ENCODE measurements at places on chromosomes 5 and 9.
A peak's percentile ranks its signal among the peaks of the same experiment; 100 is the strongest.

DNA sequence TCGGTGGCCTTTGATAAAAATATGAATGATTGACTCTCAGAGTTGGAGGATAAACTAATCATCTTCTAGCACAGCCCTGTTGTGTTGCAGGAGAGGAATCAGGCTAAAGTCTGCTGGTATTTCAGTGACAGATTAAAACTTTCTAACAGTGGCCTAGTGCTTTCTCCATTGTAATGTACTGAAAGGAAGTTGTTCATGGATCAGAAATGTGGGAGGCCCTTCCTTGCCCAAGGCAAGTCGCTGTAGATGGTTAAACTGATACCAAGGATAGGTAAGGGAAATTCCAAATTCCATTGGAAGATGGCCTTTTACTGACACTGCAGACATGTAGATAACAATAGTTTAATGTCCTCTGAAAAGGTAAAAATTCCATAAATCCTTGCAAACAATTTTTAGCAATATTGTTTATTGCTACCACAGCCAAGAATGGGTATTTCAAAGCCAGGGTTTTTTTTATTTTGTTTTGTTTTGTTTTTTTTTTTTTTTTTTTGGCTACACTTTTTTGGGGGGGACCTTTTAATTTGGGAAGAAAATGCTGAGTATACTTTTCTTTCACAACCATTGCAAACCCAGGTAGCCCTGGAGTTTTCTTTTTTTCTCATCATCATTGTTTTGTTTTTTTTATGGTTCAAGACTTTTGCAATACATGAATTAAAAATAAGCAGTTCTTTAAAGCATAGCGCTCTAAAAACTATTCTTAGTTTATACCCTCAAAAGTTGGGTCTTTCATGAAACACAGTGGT, 35.5 kb downstream of the WDR36 start:
- no peak for DNase-seq

DNA sequence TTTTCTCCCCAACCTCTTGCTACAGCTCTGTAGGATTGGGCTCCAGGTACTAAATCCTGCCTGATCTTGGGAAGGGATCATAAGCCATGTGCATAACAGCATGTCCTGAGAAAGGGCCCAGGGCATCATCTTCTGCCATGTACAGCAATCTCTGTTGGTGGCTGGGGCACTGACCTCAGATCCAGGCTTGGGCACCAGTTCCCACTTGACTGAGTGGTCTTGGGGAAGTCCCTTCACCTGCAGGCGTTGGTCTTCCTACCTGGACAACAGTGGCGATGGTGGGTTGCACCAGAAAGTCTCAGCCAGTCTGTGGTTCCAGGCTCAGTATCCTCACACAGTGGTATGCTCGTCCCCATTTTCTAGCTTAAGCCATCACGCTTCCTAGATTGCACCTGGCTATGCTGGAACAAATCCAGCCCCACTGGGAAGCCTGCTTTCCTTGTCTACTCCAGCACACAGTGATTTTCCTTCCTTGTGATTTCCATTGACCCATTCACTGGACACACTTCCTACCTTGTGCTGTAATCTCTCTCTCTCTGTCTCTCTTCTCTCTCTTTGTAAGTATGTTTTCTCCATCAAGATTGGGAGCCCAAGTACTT, 121.7 kb upstream of the PITX1 start:
- no peak for DNase-seq

DNA sequence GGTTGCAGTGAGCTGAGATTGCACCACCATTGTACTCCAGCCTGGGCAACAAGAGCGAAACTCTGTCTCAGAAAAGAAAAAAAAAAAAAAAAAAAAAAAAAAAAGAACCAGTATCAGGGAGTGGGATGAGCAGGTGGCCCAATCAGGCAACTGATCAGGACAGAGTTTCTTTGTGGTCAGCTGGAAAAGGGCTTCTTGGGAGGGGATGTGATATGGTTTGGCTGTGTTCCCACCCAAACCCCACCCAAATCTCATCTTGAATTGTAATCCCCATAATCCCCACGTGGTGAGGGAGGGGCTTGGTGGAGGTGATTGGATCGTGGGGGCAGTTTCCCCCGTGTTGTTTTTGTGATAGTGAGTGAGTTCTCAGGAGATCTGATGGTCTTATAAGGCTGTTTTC, 4.7 kb upstream of the GCNT1 start:
- DNase-seq, result no peak

- DNase-seq, result peak; percentile 60
These were observed 222.4 kb downstream of the TSSK1B start for GRCh38 chr5:113212244-113212920.

DNA sequence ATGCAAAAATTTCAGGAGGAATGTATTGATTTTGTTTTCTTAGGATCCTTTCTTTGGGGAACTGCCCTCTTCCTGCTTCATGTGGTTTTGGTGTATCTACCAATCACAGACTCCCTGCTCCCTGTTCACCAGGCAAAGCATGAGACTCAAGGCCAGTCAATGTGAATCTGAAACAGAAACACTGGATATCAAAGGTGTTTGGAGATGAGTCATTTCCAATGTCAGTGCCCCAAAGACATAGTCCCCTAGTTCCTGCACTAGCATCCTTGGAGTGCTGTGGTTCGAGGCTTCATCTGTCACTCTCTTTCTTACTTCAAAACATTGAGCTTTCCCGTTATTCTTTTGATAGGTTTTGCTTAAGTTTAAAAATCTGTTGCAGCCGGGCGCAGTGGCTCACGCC, 8.1 kb downstream of the PPP3R2 start:
- no peak for DNase-seq

DNA sequence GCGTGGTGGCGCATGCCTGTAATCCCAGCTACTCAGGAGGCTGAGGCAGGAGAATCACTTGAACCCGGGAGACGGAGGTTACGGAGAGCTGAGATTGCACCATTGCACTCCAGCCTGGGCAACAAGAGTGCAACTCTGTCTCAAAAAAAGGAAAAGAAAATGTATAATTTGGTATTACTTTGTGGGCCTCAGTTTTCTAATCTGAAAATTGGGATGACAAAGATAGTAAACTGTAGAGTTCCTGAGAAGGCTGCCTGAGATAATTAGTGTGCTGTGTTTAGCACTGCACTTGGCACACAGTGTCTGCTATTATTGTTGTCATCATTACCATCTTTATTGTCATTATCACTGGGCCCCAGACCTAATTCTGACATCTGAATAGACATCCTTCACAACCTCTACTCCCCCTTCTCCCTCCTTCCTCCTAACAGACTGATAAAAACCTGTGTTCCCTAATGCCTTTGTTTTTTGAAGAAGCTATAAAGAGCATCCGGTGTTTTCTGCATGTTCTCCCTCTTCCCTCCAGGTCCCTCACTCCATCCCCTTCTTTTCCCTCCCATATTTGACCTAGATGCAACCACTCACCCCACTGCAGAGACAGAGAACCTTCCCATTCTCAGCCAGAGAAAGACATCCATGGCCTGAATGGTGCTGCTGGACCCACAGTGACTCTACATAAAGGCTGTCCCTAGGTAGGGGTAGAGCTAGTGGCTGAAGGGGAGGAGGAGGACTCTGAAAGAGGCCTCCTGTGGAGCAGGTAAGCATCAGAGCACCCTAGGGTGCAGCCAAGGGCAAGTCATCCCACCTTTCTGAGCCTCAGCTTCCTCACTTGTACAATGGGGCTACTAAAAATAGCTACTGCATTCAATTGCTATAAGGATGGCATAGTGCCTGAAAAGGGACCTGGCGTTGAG, 15.7 kb upstream of the CYSTM1 start:
- no peak for DNase-seq

GRCh38 chr9:115997923-115998322, 155.7 kb upstream of the PAPPA start:
- DNase-seq, result no peak

GRCh38 chr9:5578698-5579085, 50.2 kb upstream of the RIC1 start:
- no peak for DNase-seq

DNA sequence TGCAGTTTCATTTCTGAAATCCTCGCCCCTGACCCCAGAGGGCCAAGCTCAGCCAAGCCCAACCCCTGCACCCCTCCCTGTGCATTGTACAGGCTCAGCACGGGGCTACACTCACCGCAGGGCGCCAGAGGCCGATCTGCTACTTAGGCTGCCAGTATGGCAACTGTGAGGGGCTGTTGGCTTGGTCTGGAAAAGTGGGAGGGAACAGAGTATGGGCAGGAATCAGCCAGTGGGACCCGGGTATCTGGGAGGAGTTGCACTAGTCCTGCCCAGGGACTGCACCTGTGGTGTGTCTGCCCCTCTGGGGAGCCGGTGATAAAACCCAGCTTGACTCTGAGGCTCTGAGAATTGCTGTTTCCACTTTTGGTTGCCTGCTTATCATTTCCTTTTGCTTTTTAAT, 167.4 kb upstream of the KIF2A start:
- DNase-seq, result no peak

GRCh38 chr9:18622186-18622836, 148.4 kb downstream of the ADAMTSL1 start:
- no peak for DNase-seq

DNA sequence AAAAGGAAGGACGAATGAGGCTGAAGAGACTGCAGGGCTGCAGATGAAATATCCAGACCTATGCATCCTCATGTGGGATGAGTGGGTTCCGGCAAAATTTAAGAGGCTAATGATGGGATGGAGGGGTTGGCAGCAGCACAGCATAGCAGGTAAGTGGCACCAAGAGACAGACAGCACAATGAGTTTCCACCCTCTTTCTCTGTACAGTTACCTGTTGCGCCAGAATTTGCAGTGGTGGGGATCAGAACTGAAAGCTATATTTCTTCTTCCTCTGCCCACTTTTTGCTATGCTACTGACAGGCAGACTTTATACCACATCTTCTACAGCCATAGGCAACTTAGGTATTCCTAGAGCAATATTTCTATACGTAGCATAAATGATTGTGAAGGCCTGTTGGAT, 227.0 kb downstream of the EPB41L4A start:
- DNase-seq, result no peak

DNA sequence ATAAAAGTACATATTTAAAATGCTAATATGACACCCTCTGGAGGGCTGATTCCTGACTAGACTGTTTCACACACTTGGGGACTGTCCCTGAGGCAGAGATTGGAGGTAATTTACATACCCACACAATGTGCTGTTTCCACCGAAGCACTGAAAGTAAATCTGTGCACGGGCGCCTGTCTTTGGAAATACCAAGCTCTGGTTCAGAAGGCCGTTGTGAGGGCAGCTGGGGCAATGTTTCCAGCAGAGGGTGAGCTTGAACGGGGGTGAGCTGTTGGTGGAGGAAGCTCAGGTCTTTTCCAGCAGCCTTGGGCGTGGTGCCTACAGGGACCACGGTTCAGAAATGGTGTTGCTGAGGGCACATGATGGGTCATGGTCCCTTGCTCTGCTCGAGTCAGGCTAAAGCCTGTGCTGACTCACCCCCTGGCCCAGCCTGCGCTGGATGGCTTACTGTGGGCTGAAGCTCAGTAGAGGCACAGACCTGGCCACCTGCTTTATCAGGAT, 25.8 kb upstream of the HMCN2 start:
- DNase-seq, result no peak

GRCh38 chr5:157150995-157151394, 8.3 kb upstream of the MED7 start:
- DNase-seq, result no peak

DNA sequence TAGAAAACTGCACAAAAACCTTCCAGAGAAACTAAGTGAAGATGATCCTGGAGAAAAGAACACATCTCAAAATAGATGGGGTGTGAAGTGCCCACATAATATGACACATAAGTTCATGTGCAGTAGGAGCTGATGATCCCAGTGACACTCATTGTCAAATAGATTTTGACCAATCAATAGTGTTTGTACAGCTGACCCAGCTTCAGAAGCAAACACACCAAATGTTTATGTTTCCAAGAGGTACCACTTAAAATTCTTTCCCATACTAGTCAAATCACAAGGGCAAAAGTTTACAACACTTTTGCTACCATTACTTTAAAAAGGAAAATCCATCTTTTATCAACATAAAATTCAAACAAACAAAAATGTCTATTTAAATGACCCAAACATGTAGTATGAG, 175.0 kb downstream of the MLLT3 start:
- DNase-seq, result no peak

- DNase-seq, result no peak
These were observed 364.3 kb upstream of the ADAMTSL1 start for GRCh38 chr9:18109675-18110074.

GRCh38 chr5:83077662-83078261, 415 bp downstream of the XRCC4 start:
- no peak for DNase-seq

- DNase-seq, result no peak
These were observed 72.1 kb upstream of the RASA1 start for GRCh38 chr5:87195616-87196015.

- no peak for DNase-seq
These were observed 84.1 kb downstream of the SLIT3 start for GRCh38 chr5:169216866-169217265.

GRCh38 chr5:110054240-110054639, 364.5 kb downstream of the MAN2A1 start:
- peak; percentile 1 for DNase-seq

GRCh38 chr5:105872569-105873270, 1798.0 kb downstream of the EFNA5 start:
- DNase-seq, result no peak

- no peak for DNase-seq
These were observed 277.8 kb downstream of the RAB3C start for GRCh38 chr5:58860680-58861079.

DNA sequence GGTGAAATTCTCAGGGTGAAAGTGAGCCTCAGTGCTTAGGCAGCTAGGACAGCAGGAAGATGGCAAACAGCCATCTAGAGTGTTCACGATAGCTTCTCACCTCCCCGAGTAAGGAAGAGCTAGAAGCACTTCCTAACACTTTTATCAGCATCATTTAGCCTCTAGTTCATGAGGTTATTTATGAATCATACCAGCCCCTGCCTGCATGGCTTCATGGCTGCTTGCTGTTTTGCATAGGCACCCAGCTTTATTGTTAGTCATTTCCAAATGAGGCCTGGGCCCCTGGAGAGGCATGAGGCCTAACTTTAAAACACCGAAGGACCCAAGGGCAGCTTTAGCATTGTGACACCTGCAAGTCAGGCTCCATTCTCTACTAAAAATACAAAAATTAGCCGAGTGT, 134.9 kb upstream of the PANK3 start:
- no peak for DNase-seq

- DNase-seq, result no peak
These were observed 210.9 kb downstream of the AOPEP start for GRCh38 chr9:94937214-94937903.

DNA sequence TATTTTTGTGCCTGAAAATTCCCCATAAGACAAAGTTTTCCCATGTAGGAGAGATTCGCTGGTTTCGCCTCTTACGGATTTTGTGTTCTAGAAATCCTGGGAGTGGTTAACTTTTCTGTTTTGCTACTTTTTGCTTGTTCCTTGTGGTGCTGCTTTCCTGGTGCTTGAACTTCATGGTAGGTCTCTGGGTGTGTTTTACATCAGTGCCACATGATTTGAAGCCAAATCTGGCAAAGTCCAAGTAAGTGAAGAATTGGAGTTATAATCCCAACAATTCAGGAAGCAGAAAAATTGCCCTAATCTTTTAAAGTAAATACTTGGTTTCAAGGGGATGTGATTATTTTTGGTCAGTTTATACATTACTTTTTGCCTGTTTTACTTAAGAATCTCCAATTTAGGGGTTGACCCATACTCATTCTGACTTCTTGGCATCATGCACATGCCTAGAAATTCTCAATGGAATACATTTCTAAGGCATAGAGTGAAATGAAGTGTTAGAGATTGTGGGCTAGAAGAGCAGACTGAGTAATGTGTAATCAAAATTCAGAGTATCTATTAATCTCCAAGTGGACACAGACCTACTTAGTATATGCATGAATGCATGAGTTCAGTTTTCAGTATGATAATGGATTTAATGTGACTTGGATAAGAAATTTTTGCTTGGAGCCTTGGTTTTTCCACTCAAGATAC, 189.7 kb downstream of the CSNK1G3 start:
- no peak for DNase-seq

Measured in NCI-H1092 (cell line).